ENCODE measurements at places on chromosomes 16 and 17. TPM values are rescaled to one million over a fixed set of nuclear protein-coding genes. Genes with fewer than 3 reads are reported as not detected.
A peak's percentile ranks its signal among the peaks of the same experiment; 100 is the strongest.

Gene SEZ6L2
- 187 TPM for polyA plus RNA-seq

Gene MYH2
- polyA plus RNA-seq = not detected

Gene CORO6
- 1.7 TPM for polyA plus RNA-seq

Gene MPV17L
- polyA plus RNA-seq = 2.1 TPM

Gene RPUSD1
- polyA plus RNA-seq = 29.5 TPM

DNA sequence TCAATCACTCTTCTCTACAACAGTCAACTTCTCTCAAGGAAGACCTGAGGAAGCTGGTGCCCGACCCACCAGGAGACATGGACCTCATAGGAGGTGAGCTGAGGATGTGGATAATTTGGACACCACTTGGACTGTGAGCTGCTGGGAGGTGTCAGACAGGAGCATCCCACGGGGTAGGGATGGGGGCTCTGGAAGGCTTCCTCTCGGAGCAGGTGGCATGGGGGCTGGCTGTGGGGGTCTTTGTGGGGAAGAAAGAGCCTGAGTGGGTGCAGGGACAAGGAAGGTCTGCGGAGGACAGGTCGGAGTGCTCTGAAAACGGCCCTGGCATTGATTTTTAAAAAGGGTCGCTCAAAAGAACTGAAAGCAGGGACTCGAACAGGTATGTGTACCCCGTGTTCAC is 64.0 kb downstream of the TBC1D16 start:
- DNase-seq = no peak

GRCh38 chr17:20916383-20916782 is 126.4 kb downstream of the USP22 start:
- no peak for DNase-seq

GRCh38 chr17:69967910-69968411 is 107.1 kb upstream of the KCNJ16 start:
- DNase-seq = no peak

- DNase-seq = no peak
Observed at GRCh38 chr17:74446551-74447500, 14.9 kb downstream of the GPRC5C start.

DNA sequence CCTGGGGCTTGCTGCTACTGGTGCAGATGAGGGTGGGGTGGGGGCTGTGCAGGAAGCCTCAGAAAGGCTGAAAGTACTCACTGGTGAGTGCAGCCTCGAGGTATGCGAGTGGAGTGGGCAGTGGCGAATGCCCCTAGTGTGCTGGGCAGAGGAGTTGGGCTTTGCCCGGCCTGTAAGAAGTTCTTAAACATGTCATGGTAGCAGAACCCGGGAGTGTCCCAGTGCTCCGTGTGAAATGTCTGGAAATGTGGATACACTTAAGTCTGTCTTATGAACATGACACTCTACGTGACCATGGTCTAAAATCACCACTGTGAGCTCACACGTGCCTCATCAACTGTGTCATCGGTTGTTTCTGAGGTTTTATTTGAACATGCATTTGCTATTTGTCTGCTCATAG is 1.7 kb downstream of the SMTNL2 start:
- no peak for DNase-seq

- DNase-seq = no peak
Observed at GRCh38 chr17:12992676-12993075, 25.2 kb downstream of the ELAC2 start.

DNA sequence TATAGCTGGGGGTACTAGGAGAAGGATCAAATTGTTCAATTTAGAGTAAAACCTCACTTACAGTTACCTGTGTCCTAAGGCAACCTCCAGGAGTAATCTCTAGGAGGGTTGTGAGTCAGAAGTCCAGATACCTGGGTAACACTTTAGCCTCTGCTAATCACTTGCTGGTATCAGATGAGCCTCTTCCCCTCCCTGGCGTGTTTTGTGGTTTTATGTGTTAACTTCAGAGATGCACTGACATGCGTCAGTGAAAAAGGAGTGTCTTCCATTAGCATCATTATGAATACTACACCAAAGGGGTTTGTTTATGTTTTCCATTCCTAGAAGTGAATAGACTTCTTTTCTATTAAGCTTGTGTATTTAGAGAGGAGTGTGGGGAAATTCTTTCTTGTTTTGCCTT is 208.2 kb downstream of the FTO start:
- no peak for DNase-seq

DNA sequence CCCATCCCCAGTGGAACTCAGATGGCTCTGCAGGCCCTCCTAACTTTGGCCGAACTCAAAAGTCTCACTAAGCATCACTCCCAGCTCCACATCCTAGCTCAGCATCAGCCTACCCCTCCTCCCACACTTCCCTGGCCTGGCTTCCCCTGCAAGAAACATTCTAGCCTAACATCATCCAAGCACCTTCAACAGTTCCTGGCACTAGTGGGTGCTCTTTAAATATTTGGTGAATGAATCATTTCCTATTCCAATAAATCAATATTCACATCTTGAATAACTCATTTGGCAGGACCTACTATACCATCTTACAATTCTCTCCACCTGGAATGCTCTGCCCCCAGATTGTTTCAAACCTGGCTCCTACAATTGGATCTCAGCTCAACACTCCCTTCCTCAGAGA is 11.0 kb upstream of the BBS2 start:
- no peak for DNase-seq

DNA sequence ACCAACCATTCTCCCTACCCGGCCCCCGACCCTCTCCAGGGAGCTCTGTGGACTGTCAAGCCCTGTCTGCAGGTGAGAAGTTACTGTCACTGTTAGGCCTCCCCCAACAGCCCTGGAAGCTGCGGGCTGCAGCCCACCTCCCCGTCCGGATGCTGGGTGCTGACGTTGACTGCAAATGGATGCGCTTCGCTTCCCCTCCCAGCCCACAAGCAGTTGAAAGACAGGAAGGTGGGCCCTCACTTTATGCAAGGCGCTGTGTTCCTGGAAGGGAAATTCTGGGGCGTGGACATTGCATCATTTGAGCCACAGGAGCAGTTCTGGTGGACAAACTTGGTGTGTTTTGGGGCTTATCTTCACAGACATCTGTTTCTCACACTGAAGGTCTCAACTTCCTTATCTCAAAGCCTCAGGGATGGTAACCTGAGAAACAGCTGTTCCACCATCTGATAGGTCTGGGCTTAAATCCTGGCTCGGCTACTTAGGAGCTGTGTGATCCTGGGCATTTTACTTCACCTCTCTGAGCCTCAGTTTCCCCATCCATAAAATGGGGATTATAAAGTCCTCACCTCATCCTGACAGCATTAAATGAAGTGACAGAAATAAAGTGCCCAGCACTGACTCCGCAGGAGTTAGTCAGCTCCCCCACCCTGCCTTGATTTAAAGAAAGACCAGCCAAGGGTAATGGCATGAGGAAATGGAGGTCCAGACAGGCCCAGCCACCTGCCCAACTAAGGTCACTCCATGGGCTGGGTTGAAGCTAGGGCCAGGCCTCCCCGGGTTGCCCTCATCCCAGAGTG is 4.6 kb upstream of the DRC7 start:
- no peak for DNase-seq

DNA sequence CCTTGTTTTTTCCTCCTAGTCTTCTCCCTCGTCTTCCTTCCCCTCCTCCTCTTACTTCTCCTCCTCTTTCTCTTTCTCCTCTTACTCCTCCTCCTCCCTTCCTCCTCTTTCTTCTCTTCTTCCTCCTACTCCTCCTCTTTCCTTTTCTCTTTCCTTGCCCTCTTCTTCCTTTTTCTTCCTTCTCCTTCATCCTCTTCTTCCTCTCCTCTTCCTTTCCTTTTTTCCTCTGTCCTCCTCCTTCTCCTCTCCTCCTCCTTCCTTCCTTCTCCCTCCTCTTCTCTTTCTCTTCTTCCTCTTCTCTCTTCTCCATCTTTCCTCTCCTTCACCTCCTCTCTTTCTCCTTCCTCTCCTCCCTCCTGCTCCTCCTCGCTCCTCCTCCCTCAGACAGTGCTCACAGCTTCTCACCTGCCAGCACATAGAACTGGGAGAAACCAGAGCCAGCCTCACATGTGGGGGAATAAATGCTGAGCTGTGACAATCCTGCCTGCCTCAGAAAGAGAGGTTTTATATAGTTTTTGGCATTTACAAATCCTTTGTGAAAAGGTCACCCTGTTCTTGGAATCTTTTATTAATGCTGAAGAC is 84.3 kb upstream of the NLRP1 start:
- DNase-seq = peak; percentile 6

All from brain (organoid and tissue), 16 donors.